ENCODE measurements at places on chromosomes 5 and 9.

DNA sequence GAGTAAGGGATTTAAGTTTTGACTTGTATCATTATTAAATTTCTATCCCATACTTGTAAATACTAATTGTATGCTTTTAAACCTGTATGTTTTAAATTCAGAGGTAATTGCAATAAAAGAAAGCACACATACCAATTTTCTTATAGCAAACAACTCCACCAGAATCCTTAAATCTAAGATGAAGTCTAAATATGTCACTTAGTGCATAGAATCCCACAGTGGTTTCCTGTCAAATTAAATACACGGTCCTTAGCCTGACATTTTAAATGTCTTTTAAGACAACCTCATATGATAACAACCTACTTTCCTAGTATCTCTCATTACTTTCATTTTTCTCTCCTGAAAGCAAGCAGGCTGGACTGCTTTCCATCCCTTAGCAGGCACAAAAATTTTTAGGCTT, 52.0 kb downstream of the JMY start:
- DNase-seq, result no peak

DNA sequence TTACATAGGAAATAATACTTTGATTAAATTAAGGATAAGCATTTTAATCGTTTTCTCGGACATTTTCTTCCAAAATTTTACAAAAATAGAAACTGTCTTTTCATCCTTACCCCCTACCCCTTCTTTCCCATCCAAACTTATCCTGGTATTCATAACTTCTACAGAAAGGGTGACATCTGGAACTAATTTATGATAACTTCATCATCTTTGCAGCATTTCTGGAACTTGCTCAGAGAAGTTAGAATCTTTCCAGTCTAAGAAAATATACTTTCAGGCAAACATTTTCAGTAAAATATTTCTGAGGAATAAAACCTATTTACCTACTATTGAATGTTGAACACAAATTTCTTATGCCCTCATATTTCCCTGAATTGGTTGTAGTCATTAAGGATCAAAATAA, 309.0 kb downstream of the MAN2A1 start:
- no peak for DNase-seq

DNA sequence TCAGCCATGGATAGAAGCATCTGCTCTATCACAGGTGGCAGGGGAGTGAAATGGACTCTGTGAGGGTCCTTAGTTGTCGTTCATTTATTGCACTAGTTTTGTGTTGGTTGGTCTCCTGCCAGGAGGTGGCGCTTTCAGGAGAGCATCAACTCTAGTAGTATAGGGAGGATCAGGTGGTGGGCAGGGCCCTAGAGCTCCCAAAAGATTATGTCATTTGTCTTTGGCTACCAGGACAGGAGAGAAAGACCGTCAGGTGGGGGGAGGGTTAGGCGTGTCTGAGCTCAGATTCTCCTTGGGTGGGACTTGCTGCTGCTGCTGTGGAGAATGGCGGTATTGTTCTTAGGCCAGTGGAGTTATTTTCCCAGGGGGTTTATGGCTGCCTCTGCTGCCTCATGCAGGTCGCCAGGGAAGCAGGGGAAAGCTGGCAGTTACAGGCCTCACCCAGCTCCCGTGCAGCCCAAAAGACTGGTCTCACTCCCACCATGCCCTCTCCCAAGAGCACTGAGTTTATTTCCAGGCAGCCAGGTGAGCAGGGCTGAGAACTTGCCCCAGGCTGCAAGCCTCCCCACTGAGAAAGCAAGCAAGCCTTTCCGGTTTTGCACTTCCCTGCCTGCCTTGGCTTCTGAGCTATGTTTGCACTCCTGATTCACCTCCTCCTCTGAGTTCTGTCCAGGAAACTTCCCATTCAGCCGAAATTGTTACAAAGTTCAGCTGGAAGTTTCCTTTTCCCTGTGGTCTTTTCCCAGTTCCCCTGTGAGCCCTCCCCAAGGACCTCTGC, 317.3 kb downstream of the TAF11L14 start:
- peak; percentile 20 for DNase-seq

GRCh38 chr5:126234563-126235195, 188.5 kb upstream of the GRAMD2B start:
- peak; percentile 35 for DNase-seq

DNA sequence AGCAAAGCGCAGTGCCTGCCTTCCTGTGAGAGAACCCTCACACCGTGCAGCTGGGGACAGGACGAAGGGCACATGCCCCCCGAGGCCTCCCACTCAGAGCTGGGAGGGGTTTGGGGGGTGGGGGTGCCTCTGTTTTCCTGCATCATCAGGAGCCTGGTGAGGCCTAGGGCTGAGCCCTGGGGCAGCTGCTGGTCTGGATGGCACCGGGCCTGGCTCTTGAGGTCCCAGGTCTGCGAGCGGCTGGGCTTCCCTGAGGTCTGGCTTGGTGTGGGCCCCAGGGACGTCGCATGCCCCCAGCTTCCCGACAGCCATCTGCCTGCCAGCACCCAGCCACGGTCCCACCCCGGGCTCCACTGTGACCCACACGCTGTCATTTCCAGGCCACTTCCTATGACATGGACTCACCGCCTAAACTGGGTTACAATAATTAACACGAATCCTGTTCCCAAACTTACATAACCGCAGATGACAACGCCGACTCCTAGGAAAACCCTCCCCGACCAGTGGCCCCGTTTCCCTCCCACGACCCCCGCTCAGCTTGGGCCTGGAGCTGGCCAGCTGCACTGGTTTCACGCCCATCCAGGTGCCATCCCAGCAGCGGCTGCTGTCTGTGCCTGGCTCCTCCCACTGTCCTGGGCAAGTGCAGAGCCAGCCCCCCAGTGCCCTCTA, 8.7 kb downstream of the NACC2 start:
- DNase-seq, result no peak

GRCh38 chr9:70488098-70488792, 73.8 kb upstream of the KLF9 start:
- DNase-seq, result no peak

GRCh38 chr9:68545033-68545705, 4.5 kb upstream of the TMEM252 start:
- no peak for DNase-seq

DNA sequence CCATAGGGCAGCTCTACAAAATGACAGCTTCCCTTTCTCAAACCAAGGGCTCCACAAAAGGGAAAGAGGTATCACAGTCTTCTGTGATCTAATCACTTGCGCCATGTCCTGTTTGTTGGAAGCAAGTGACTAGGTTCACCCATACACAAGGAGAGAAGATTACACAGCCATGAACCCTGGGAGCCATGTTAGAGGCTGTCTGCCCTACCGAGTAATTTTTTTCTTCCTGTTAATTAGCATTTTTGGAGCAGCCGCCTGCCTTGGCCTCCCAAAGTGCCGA, 33.2 kb upstream of the GOLPH3 start:
- DNase-seq, result no peak

DNA sequence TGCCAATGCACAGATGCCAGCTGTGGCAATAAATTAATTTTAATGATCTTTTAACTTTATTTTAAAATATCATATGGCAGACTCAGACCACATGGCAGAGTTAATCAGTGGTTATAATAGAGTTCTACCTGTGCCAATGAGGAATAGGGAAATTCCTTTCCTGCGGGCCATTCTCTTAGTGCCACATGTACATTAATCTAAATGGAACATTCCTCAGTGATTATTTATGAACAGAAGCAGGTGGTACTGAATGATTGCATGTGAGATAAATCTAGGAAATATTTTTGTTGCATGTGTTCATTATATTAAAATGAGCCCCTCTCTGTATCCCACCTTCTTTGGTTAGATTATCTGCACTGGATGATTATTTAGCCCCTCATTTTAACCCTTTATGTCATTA, 102.3 kb downstream of the CCDC192 start:
- peak; percentile 11 for DNase-seq

DNA sequence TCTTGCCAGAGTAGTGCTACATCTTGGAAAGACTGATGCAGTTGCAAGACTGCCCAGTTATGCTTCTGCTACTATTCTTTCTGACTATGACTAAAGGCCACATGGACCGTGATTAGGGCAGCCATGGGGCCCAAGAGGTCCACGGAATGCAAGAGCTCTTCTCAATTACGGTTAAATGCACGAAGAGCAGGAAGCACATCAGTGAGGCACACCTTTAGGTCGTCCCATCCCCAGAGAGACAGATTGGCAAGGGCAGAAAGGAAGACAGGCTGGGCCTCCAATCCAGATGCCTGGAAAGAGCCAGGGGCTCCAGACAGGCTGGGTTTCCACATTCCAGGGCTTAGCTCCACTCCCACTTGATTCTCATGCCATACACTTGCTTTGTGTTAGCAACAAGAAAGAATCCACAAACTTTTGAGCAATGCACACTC, 132.3 kb upstream of the SLIT3 start:
- no peak for DNase-seq

GRCh38 chr9:72188232-72188631, 39.0 kb downstream of the GDA start:
- DNase-seq, result no peak

- no peak for DNase-seq
Observed at GRCh38 chr5:100469767-100470166, 65.4 kb upstream of the FAM174A start.

DNA sequence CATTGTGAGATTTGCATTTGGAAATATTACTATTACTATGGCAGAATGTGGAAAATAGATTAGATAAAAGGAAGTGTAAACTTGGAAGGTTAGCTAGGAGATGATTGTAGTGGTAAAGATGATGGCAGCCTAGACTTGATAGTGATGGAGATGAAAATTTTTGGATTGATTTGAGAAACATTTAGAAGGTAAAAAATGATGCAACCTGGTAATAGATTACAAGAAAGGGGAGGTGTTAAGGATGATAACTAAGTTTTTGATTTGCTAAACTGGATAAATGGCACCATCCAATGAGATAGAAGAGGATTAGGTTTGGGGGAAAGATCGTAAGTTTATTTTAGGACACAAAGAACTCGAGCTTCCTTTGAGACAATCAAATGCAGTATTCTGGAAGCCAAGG, 8.9 kb upstream of the SLC30A5 start:
- no peak for DNase-seq

DNA sequence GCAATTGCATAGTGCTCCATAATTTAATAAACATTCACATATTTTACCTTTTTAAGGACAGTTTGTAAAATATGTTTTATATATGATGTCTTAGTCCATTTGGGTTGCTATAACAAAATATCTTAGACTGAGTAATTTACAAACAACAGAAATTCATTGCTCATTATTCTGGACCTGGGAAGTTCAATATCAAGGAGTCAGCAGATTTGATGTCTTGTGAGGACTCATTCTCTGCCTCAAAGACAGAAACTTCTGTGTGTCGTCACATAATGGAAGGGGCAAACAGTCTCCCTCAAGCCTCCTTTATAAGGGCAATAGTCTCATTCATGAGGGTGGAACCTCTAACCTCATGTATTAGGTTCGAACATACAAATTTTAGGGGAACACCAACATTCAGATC, 455.9 kb downstream of the TAF11L14 start:
- DNase-seq, result no peak

DNA sequence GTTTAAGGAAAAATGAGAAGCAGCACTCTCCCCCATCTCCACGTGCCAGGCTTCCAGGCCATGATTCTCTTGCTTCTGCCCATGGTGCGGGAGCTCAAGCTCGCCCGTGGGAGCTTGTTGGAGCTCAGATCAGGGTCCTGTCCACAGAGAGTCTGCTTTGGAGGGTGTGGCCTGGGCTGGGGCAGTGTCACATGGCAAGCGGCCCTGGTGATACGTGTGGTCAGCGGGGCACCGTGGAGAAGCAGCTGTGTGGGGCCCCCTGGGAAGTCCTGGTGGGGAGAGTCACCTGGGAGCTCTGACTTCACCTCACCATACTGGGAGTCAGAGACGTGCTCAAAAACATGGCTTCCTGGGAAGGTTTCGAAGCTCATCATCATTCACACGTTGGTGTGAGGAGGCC, 275.3 kb downstream of the GADD45G start:
- no peak for DNase-seq

DNA sequence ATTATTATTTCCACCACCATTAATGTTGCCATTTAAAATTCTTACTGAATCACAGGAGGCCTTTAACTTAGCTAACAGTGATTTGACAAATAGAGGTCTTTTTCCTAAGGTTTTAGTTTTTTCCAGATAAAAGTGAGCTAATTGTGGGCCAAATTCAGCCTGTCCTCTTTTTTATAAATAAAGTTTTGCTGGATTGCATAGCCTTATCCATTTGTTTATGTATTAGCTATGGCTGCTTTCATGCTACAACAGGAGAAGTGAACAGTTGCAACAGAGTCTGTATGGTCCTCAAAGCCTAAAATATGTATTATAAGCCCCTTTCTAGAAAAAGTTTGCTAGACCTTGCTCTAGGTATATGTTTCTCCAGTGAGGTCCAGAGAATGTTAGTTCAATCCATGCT, 172.4 kb downstream of the GDNF start:
- DNase-seq, result no peak

DNA sequence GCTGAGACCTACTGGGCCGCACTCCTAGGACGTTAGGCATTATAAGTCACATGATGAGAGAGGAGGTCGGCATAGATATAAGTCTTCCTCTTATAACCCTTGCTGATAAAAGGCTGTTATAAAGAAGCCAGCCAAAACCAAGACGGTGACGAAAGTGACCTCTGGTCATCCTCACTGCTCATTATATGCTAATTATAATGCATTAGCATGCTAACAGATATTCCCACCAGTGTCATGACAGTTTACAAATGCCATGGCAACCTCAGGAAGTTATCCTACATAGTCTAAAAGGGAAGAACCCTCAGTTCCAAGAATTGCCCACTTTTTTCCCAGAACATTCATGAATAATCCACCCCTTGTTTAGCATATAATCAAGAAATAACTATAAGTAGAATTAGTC, 222.4 kb downstream of the TLE1 start:
- no peak for DNase-seq

DNA sequence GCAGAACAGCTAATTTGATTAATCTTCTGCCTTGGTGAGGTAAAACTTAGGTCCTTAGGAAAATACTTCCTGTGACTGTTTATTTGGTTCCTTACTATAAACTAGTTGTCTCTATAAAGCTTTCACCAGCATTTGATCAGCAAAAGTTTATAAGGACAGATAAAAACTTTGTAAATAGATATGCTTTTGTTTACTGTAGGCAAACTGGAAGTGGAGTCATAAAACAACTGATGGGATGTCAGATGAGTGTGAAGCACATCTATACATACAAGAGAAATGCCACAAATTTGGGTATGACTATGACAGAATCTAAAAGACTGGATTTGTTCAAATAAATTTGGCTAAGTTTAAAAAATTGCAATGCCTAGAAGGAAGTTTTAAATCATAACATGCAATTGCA, 5.5 kb downstream of the PTGER4 start:
- DNase-seq, result no peak

GRCh38 chr9:126205265-126205664, 121.4 kb upstream of the MVB12B start:
- DNase-seq, result no peak

- DNase-seq, result no peak
Observed at GRCh38 chr5:9699681-9700080, 69.5 kb upstream of the TAS2R1 start.

GRCh38 chr5:14174230-14174636, 31.1 kb downstream of the TRIO start:
- no peak for DNase-seq

- DNase-seq, result no peak
Observed at GRCh38 chr9:119369680-119370366, 588 bp upstream of the BRINP1 start.

Data from NCI-H1694 (cell line).